ENCODE measurements at places on chromosomes 1 and 21.

DNA sequence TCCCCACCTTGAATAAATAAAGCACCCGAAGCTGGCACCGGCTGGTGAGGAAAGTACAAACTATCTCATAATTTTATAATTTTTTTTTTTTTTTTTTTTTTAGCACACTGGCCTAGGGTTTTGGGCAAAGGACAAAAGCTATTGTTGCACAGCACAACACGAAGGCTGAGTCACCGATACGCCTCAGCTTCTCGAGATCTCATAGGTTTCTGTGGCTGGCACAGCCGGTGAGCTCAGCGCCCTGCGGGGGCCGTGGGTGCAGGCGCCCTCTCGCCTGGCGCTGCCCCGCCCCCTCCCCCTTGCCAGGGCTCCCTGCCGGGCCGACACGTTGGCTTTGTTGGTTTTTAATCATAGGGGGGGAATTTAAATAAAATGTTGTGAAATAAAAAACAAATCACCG, 17.2 kb downstream of the CASZ1 start:
- no peak for DNase-seq

DNA sequence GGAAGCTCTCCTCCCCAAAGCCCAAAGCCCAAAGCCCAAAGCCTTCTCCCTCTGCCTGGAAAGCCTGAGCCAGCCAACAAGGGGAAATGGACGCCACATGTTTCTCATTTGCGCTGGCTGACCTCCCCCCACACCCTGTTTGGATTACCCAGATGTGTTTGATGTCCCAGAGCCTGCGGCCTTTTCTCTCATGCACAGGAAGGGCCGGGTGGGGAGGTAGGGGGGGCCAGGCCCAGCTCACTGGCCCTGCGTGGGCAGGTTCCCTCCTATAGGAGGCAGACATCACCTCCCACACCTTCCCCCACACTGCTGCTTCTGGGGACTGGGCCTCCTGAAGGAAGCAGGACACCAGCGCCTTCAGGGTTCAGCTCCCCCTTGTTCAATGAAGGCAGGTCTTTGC, 116.3 kb downstream of the NAV1 start:
- no peak for DNase-seq

- no peak for DNase-seq
Observed at GRCh38 chr1:246503341-246503740, 3.7 kb downstream of the SMYD3 start.

DNA sequence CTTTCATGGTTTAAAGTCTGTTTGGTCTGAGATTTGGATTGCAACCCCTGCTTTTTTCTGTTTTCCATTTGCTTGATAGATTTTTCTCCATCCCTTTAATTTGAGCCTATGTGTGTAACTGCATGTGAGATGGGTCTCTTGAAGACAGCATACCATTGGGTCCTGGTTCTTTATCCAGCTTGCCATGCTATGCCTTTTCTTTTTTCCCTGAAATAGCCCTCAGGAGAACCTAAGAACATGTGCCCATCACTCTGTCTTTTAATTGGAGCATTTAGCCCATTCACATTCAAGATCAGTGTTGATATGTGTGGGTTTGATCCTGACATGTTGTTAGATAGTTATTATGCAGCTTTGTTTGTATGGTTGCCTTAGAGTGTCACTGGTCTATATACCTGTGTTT, 21.7 kb upstream of the DENND1B start:
- no peak for DNase-seq

- no peak for DNase-seq
Observed at GRCh38 chr1:208465266-208465665, 221.1 kb upstream of the PLXNA2 start.

GRCh38 chr1:14426854-14427253, 171.6 kb upstream of the KAZN start:
- DNase-seq: no peak

- no peak for DNase-seq
Observed at GRCh38 chr1:58017641-58018040, 528.9 kb downstream of the OMA1 start.

DNA sequence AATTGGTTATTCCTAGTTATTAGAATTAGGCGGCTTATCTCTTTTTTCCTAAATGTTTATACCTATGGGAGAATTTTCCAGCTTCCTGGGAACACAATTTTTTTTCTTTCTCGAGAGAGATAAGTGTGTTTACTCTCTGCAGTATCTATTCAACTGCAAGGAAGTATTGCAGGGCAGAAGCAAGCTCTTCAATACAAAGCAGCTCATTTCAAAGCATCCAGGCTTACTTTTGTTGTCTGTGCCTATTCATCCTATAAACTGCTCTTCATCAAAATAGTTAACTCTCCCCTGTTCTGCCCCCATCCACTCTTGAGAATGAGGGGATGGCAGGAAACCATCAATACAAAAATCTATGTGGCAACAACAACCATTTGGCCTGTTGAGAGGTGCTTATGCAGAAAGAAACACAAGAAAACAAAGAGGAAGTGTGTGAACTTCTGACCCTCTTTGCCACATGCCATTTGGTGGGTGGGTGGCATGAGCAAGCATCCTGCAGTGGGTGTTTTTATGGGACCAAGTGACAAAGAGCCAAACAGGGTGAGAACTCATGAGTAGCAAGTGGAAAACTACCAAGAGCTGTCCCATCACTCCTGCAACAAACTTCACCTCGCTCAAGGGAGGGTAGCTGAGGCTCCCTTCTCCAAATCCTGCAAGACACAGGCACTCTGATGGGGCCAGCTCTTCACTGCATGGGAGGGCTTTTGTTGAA, 50.6 kb upstream of the MRPS6 start:
- DNase-seq: no peak

- no peak for DNase-seq
Observed at GRCh38 chr1:21657456-21658190, 11.5 kb downstream of the RAP1GAP start.

- DNase-seq: no peak
Observed at GRCh38 chr1:8061673-8062386, 35.7 kb upstream of the ERRFI1 start.

DNA sequence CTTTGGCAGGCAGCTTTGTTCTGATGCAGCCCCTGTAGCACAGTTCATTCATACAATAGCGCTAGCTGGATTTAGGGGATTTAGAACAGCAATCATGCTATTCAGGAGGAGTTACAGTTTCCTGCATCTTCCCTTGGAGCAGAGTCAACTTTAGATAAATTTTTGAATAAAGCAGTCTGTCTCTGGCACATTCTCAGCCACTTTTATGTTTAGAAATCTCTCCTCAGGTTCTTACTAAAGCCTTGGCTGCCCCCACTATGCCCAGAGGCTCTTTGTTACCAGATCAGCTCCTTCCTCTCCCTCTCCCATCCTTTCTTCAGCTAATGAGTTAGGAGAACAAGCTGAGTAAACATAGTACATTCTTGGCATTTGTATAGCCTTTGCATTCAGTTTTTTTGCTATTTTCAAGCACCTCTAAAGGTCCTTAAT, 17.0 kb upstream of the PIGC start:
- DNase-seq: no peak

- DNase-seq: no peak
Observed at GRCh38 chr1:54846716-54847284, 40.2 kb downstream of the DHCR24 start.

GRCh38 chr1:76247261-76247852, 172.8 kb downstream of the ST6GALNAC3 start:
- DNase-seq: no peak

DNA sequence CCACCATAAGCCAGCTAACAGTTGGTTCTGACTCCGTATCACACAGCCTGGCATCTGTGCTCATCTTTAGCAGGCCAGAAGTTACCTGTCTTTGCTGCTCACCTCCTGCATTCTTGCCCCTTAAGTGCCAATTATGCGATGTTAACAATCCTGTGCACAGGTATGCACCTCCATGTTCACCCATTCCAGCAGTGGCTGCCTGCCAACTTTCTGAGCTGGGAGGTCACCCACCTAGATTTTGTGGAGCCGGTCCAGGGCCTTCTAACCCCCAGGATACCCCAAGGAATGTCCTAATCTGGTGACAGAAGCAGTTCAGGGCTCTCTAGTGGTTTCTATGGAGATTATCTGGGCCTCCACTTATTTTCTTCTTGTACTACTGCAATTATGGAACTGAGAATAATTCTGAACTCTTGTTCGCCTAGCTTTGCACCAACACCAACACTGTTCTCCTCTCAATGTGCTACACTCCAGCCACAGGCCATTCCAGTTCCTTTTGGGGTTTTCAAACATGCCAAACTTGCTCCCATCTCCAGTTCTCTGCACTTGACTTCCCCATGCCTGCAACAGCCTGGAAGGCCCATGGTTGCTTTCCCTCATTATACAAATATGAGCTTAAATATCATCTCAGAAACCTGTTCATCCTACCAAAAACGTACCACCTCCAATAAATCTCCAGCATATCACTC, 9.0 kb downstream of the BCAR3 start:
- DNase-seq: no peak

- DNase-seq: no peak
Observed at GRCh38 chr1:157195521-157196244, 57.5 kb upstream of the ETV3 start.

GRCh38 chr1:18725231-18725895, 94.7 kb downstream of the PAX7 start:
- no peak for DNase-seq

DNA sequence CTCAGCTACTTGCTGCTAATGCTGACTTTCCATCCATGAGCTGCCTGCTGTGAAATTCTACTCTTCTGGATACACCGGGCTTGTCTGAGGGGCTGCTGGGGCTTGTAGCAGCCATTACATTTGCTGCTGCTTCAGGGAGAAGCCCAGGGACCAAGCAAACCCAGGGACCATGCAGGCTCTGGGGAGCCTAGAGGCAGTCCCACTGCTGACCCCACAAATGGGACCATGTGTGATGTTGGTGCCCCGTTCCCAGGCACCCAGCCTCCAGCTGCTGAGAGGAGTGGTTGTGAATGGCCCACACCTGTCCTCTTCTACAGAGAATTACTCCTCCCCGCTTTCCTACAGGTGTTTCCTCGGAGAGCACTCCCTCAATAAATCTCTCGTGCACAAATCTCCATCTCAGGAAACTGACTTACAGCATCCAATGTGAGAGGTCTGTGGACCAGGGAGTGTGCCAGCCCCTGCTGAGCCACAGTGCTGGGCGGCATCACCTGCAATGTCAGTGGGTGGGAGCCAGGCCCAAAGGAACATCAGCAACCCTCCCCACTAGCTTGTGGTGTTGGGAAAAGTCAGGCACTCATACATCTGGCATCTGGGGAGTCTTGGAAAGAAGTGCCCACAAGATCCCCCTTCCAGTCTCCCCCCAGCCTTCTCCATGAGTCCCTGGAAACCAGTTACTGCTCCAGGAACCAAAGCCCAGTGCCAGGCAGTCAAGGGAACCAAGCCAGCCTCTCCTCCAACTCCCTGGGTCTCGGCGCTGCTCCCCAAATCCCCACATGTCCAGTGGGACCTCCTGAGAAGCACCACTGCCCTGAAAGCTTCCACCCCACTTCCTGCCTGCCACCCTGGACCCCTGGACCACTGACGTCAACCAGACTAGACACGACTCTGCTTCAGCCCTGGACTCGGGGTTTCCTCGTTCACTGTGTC, 65.1 kb downstream of the TCP10L start:
- DNase-seq: no peak

GRCh38 chr1:9225411-9225785, 9.2 kb upstream of the H6PD start:
- no peak for DNase-seq

DNA sequence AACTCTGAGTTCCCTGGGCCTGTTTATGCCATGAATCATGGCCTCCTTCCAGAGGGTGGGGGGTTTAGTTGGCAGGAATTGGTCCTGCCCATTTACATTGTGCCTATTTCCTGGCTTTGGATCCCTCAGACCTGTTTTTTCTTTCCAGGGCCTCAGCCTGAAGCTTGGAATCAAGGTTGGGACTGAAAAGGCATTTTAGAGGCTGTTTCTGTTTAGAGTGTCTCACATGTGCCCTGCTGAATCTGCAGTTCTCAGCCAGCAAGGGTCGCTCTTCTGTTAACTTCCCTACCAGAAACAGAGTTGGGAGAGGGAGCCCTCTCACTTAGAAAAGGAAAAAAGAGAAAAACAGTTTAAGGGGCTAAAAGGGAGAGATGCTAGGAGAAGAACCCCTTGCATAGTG, 191.1 kb downstream of the PTPRC start:
- no peak for DNase-seq

DNA sequence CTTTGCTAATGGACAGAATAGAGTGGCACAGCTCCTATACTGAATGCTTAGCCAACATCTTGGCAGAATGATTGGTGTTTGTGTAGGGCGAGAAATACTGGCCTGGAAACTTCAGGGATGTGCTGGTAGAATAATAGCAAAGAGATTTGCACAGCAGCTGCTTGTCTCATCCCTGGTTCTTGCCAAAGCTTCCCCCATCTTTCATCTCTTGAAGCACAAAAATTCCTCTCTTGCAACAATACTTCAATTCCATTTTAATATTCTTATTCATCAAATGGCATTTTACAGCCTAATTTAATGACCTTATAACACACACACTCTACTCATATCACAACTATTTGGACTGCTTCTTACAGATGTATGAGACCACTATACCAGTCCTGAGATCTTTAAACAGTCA, 37.7 kb downstream of the LHX8 start:
- DNase-seq: no peak

GRCh38 chr21:35559128-35559828, 501.0 kb downstream of the SETD4 start:
- DNase-seq: no peak

GRCh38 chr1:54394104-54394503, 12.1 kb downstream of the SSBP3 start:
- DNase-seq: no peak

DNA sequence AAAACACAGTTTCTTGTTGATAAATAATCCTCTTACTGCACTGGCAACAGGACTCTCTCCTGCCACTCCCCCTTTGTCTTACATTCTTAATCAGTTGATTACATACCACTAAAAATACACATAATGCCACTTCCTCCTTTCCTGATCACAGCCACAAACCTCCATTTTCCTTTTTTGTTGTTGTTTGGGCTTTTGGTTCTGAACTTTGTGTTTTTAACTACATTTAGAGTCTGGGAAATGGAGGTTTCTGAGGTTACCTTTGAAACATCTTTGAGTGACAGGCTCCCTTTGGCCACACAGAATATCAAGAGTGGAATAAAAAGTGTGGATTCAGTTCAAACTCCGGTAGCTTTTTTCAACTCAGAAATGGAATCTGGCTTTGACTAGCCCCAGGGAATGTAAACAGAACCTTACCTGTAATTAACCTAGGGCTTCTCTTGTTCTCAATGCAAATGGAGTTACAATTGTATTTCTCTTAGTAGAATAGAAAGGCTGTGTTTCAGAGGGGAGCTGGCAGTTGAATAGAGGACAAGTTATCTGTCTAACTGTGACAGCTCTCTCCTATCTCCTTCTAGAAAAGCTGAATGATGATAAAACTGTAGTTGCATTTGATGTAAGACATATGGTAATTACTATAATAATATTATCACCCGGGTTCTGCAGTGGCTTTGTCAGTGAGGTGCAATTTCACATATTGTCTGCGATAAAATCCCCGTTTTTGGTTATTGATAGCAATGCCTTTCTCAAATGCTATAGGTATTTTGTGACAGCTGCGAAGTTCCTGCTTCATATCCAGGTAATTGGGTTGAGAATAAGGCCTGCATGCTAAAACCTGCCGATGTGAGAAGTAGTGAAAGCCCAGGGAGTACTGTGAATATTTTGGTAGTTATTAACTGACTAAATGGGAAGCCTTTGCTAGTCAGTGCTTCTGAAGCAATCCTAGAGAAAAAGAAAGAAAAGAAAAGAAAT, 66.9 kb downstream of the ST6GALNAC5 start:
- DNase-seq: no peak

- no peak for DNase-seq
Observed at GRCh38 chr1:184352776-184353175, 34.1 kb upstream of the C1orf21 start.
